ENCODE measurements at places on chromosomes 5 and 9. TPM values are rescaled to one million over a fixed set of nuclear protein-coding genes. Genes with fewer than 3 reads are reported as not detected.

Gene CTXN3
- total RNA-seq, result not detected

Gene SHISAL2B
- not detected for total RNA-seq

GRCh38 chr9:123309611-123310010 lies 41.2 kb upstream of the STRBP start:
- DNase-seq, result no peak
- H3K4me3 ChIP-seq, result no peak overlapping the region
- no peaks in the 10 kb centered on the region for H3K4me1 ChIP-seq
- H3K27me3 ChIP-seq, result no peaks in the 10 kb centered on the region

Gene FGF10
- total RNA-seq, result 7.8 TPM

DNA sequence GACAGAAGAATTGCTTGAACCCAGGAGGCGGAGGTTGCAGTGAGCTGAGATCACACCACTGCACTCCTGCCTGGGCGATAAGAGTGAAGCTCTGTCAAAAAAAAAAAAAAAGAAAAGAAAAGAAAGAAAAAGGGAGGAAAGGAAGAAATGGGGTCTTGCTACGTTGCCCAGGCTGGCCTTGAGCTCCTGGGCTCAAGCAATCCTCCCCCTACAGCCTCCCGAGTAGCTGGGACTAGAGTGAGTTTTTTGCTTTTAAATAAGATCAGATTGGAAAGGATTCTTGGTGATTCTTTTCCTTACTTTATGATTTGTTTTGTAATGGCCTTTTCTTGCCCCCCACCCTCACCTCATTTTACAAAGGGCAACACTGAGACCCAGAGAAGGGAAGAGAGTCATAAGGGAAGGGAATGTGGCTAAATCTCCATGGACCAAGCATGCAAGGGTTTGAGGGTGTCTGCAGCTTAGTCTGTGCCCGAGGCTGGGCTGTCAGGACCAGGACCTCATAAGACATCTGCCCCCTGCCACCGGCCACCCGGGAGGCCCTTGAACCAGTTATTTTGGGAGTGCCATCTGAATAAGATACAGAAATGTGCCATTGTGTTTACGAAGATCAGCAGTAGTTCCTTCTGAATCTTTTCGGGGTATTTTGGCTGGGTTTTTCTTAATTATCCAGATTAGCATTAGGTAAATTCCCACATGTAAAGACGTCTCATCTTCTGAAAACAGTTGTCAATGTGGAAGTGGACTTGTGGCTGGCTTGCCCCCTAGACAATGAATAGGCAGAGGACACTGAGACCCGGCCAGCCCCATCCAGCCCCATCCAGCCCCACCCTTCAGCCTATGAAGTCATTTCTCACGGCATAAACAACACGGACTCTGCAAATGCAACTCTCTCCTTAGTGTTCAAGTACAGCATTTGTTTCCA lies 44.5 kb upstream of the GRHPR start:
- no peak overlapping the region for H3K4me3 ChIP-seq
- H3K27me3 ChIP-seq, result no peaks in the 10 kb centered on the region
- H3K27ac ChIP-seq, result no peak overlapping the region
- no peaks in the 10 kb centered on the region for H3K4me1 ChIP-seq

Measured in left lung (tissue), 14 donors.